ENCODE measurements at places on chromosomes 3 and 15. TPM values are rescaled to one million over a fixed set of nuclear protein-coding genes. Genes with fewer than 3 reads are reported as not detected.

DNA sequence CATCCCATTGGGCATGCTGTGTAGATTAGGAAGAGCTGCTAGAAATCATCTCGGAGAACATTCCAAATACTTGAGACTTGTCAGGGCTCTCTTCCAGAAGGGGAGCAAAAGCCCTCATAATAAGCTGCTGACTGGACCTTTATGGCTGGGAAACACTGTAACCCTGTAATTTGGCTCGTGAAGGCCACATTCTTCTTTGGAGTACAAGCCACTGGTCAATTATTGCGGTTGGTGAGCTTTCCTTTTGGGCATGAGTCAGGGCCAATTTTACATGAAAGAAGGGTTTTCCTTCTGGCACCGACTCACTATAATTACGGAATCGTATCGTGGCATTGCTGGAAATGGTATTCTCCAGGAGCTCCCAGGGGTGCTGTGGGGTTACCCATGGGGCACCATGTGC is 434.5 kb upstream of the RGMA start:
- DNase-seq: no peak

GRCh38 chr3:185807445-185808068 is 17.3 kb downstream of the IGF2BP2 start:
- DNase-seq: peak; percentile 76

- no peak for DNase-seq
These were observed 80.9 kb downstream of the STT3B start for GRCh38 chr3:31613654-31614053.

DNA sequence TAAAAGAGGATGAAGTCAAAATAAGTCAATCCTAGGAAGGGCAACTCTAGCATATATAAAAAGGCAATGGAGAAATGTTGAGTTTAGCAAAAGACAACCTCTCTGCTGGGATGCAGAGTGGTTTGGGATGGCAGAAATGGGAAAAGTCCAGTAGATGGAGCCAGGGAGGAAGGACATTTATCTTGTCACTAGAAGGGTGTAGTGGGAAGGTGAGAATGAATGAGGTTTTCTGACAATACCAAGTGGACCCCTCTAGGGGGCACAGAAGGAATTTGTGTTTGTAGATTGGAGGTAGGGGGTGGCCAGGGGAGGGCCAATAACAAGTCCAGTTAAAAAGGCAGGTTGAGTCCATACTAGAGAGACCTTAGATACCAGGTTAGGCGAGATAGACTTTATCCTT is 80.0 kb downstream of the THSD4 start:
- no peak for DNase-seq

DNA sequence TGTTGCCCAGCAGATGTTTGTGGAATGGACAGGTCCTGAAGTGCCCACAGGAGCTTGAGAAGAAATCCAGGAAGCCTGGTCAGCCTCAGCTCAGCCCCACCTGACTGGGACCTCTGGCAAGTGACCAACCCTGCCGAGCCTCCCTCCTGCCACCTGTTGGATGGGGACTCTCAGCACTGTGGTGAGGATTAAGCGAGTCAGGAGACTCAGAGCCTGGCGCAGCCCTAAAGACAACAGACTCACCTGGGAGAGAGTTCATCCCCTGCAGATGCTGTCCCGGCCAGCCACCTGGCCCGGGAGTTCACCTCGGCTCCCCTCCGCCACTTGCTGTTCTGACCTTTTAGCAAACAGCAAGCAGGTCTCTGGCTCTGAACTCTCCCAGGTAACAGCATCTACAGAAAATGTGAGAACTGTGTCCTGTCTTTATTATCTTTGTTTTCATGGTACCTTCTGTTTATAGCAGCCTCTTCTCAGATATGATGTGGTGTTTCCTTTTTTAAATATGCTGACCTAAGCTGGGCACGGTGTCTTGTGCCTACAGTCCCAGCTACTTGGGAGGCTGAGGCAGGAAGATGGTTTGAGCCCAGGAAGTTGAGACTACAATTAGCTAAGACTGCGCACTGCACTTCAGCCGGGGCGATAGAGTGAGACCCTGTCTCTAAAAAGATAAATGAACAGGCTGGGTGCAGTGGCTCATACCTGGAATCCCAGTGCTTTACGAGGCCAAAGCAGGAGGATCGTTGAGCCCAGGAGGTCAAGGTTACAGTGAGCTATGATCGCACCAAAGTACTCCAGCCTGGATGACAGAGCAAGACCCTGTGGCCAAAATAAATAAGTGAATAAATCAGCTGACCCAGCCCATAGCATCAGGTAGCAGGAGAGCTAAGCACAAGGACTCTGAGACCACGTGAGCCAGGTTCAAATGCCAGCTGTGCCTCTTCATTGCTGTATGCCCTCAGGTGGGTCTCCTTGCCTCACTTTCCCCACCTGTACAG is 32.4 kb upstream of the SLC6A6 start:
- DNase-seq: no peak

- no peak for DNase-seq
These were observed 37.4 kb upstream of the VEPH1 start for GRCh38 chr3:157540656-157541055.

DNA sequence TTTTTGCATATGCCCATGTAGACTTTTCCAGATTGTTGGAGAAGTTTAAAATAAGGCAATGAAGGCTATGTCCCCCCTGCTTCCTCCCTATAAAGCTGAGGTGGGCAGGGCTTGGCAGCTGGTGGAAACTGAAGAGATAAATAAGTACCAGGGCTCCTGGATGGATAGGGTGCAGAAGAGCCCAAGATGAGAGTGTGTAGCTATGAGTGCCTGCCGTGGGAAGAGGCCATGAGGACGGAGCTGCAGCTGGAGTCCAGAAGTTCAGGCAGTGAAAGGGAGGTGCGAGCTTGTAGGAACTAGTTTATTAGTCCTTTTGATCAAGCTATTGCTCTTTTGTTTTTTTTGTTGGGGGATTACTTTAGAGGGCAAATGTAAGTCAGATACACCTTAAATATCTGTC is 52.4 kb downstream of the PHLDB2 start:
- DNase-seq: no peak

DNA sequence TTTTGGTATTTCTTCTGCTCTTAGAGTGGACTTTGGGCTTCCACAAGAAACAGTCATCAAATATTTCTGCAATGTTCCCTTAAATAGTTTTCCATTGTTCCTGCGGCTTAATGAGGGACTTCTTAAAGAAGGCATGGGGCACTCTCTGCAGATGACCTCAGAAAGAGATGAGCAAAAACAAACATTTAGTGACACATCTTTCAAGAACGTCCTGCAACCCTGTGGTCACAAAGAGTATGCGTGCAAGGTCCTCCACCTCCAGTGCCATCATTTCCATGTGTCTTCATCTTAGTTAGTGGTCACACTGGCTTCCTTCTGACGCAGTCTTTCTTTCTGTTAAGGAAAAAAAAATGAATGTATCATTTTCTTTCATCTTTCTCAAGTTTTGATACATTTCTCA is 56.2 kb downstream of the GREM1 start:
- peak; percentile 51 for DNase-seq

DNA sequence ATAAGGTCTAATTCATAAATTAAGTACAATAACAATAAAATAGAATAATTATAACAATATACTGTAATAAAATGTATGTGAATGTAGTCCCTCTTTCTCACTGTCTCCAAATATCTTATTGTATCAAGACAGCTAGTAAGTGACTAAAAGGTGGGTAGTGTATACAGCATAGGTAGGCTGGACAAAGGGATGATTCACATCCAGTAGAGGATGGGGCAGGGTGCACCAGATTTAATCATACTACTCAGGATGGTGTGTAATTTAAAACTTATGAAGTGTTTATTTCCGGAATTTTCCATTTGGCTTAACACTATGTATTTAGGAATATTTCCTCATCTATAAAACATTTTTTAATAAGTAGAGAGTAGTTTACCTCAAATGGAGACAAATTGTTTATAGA is 876.1 kb upstream of the CADM2 start:
- no peak for DNase-seq

GRCh38 chr15:78232951-78233350 is 1.4 kb downstream of the ACSBG1 start:
- DNase-seq: no peak

- no peak for DNase-seq
These were observed 19.8 kb downstream of the WDR72 start for GRCh38 chr15:53739651-53740050.

GRCh38 chr15:98805434-98806274 is 157.3 kb downstream of the IGF1R start:
- no peak for DNase-seq

DNA sequence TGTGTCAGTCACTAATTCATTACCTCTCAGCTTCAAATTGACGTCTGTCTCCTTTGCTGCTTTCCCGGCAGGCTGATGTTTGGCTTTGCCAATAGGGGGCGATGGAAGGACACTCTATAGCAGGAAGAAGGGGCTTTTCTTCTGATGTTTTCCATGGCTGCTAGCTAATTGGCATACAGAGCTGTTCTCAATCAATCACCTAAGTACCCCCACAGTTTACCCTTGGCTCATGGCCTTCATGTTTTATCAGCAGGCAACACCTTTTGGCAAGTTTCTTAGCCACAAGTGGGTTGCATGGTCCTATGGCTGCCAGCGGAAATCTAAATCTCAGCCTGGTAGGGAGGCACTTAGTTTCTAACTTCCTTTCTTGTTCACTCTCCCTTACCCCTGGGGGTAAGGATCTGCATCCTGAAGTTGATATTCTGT is 45.0 kb downstream of the ESYT3 start:
- no peak for DNase-seq

DNA sequence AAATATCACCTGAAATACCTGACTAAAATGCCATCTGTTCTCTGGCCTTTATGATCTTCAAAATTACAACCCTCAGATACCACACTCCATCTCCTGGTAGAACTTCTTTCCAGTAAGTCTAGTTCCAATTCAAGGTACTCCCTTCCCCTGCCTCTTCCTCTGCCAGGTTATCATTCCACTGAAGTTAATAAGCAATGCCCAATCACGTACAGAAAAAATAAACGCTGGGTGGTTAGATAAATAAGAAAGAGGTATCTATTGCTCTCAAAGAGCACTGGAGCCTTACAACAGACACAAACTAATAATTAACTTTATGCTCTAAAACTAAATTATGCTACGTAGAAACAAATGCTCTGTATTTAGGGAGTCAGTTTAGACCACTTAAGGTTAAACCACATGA is 112.5 kb downstream of the MYO9A start:
- peak; percentile 23 for DNase-seq

- no peak for DNase-seq
These were observed 118.7 kb downstream of the TMEM266 start for GRCh38 chr15:76178296-76179000.

DNA sequence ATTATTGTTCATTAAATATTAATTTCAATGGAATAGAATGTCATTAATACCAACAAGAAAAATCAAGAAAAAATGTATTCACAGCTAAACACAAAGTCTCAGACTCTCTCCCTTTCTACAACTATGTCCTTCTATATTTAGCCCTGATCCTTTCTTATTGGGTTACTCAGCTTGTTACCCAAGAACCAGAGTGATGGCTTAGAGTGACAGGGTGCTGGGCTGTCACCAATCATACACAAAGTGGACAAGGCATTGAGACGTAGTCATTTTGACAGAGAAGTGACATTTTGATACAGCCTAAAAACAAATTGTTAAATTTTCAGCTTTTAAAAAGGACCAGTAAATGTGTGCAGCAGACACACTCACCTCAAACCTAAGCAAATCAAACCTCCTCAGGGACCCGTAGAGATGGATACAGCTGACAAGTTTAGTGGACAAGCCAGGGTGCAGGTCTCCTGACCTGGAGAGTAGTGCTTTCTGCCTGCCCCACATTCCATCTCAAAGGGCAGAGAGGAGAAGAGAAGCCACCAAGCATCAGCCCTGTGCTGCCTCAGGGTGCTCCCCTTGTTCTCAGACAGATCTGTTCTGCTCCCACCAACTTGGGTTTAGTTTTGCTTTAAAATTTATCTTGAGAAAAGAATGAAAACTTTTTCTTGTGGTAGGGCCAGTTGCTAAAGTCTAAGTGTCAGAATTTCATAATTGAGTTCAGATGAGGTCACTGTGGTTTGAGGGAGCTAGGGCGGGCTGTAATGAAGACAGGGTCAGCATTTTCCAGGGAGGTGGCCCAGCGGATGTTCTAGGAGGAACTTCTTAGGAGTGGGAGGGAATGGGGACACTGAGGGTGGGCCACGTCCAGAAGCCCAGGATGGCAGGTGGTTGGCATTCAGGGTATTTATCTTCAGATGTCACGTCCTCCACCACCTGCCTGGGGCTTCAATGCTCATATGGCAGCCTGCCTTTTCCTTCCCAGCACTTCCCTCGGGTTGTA is 136.5 kb upstream of the TBL1XR1 start:
- DNase-seq: no peak

- no peak for DNase-seq
These were observed 469.1 kb downstream of the SOX2 start for GRCh38 chr3:182180654-182181385.

- DNase-seq: no peak
These were observed 25.8 kb downstream of the SGO1 start for GRCh38 chr3:20160230-20160629.

DNA sequence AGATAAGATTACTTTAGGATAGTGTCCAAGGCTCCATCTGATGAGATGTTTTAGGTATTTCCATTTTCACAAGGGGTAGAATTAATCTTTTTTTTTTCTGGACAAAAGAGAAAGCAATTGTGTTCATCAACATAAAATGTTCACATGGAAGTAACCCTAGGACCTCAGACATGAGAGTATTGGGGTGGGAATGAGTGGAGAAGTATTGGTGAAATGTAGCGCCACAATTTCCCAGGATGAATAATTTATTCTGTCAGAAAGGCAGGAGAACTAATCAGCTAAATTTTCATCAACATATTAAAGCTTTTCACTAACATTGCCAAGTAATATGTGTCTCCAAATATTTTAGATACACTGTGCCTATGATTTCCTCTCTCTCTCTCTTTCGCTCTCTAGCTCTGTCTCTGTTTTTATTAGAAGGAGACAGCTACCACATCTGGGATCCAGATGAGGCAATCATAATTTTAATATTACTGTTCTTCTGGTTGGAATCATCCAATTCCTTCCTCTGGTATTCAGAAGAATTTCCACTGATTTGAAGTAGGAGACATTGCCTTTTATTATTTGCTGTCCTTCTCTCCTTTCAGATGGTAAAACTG is 21.6 kb upstream of the ZNF280D start:
- no peak for DNase-seq

EPHB3 gene
- 1.5 TPM for total RNA-seq

RCCD1 gene
- 12.5 TPM for total RNA-seq

SLC27A2 gene
- 7.8 TPM for total RNA-seq

GCSAM gene
- total RNA-seq: not detected

GRK7 gene
- not detected for total RNA-seq

BCHE gene
- 6.6 TPM for total RNA-seq

FOXL2 gene
- 0.68 TPM for total RNA-seq

ATRIP gene
- 5.7 TPM for total RNA-seq

GP9 gene
- total RNA-seq: not detected

SMCO1 gene
- total RNA-seq: not detected

Measured in kidney epithelial cell (primary cell).